Body of pancreas (tissue), 4 donors: ENCODE measurements at places on chromosomes 5 and 9.

- no peaks in the 10 kb centered on the region for H3K4me1 ChIP-seq
- H3K27me3 ChIP-seq: peaks cover 2% of the 10 kb centered on the region
- H3K4me3 ChIP-seq: no peak overlapping the region
- no peaks in the 10 kb centered on the region for H3K36me3 ChIP-seq
These were observed 5.1 kb upstream of the CDX1 start for GRCh38 chr5:150161242-150162141.

DNA sequence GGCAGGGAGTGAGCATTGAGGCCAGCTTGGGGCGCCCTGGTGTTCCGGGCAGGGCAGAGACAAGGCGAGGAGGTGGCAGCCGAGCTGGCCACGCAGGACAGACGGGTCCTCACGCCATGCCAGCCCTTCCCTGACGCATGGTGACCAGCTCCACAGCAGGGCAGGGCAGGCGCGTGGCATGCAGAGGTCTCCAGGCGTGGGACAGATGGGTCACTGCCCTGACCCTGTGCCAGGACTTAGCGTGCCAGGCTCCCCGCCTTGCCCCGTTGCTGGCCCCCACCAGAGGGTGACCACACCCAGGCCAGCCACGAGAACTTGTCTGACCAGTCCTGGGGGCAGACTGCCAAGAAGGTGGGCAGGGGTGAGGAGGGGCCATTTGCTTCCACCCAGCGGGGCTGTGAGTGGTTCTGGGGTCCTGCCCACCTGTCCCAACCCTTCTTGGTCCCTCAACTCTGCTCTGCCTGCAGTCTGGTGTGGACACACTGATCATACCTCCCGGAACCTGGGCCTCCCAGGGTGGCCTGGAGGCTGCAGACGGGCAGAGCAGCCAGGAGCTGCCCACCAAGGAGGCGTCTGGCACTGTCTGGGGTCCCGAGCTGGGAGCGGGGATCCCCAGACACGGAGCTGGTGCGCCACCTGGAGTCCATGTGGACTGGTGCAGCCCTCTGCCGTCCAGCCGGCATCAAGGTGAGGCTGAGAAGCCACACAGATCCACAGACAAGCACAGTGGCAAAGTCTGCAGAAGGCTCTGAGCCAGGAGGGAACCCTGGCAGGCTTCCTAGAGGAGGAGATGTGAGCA, at the start of gene RNF224:
TSS of gene RNF224 (plus strand) at position 449 of the 799 bp plus-strand sequence. CDS start 834 bp downstream, outside the sequence.
- no peak within 1 kb of the TSS for H3K4me3 ChIP-seq
- H3K4me1 ChIP-seq: peaks cover 39% of the 10 kb centered on the region
- H3K36me3 ChIP-seq: no peaks in the 10 kb centered on the region
- H3K27ac ChIP-seq: peak within 1 kb of the TSS; percentile 58
- no peaks in the 10 kb centered on the region for H3K27me3 ChIP-seq

GRCh38 chr9:11158676-11159075, 545.9 kb upstream of the PTPRD start:
- H3K27ac ChIP-seq: no peak overlapping the region
- H3K4me1 ChIP-seq: no peaks in the 10 kb centered on the region
- no peak for DNase-seq
- H3K4me3 ChIP-seq: no peak overlapping the region

GRCh38 chr9:133335924-133336811, at the start of gene SURF6:
TSS of gene SURF6 (minus strand) at chr9:133336188. CDS start at chr9:133336132, 56 bp downstream.
- peak within 1 kb of the TSS; percentile 91 for H3K4me3 ChIP-seq
- H3K27me3 ChIP-seq: no peaks in the 10 kb centered on the region

DNA sequence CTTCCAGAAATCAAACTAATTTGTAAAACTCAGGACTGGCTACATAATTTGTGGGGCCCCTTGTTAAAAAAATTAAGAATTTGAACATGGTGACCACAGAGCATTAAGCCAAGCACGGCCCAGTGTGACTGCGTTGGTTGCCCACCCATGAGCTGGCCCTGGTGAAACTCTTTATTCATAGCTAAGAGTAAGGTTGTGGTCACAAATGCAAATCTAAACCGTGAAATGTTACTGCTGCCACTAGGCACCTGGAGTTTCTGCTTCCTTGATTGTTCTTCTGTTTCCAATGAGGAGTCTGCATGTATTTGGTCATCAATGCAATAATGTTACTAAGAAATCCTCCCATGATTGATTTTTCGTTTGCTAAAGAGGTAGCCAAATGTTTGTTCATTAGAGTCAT, 4.2 kb downstream of the GCNT1 start:
- DNase-seq: no peak
- H3K36me3 ChIP-seq: no peaks in the 10 kb centered on the region
- H3K27ac ChIP-seq: no peak overlapping the region
- no peak overlapping the region for H3K4me3 ChIP-seq
- H3K4me1 ChIP-seq: peaks cover 21% of the 10 kb centered on the region
- H3K27me3 ChIP-seq: no peaks in the 10 kb centered on the region

DNA sequence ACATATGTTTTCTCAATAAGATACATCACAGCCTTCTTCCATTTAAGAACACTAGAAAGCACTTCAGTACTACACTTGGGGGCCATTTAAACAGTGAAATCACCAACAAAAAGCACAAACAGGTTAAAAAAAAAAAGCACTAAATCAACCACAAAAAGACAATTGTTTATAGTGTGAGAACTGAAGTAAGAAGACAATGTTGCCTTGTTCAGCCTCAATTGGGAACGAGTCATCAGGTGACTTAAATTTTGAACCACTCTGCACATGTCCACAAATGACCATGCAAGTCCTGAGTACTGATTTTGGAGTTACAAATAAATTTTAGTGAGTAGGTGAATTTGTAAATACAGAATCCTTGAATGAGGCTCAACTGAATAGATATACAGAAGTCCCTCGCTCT, 37.2 kb upstream of the HNRNPA0 start:
- no peak overlapping the region for H3K4me3 ChIP-seq
- peaks cover 8% of the 10 kb centered on the region for H3K4me1 ChIP-seq
- no peaks in the 10 kb centered on the region for H3K27me3 ChIP-seq

- peaks cover 21% of the 10 kb centered on the region for H3K4me1 ChIP-seq
- H3K4me3 ChIP-seq: no peak overlapping the region
- no peaks in the 10 kb centered on the region for H3K36me3 ChIP-seq
- DNase-seq: no peak
- H3K27ac ChIP-seq: no peak overlapping the region
These were observed 9.3 kb downstream of the TOR1A start for GRCh38 chr9:129814432-129815223.

GRCh38 chr5:94705427-94705826, 87.0 kb downstream of the SLF1 start:
- H3K27ac ChIP-seq: no peak overlapping the region
- peaks cover 33% of the 10 kb centered on the region for H3K4me1 ChIP-seq
- no peak overlapping the region for H3K4me3 ChIP-seq

GRCh38 chr5:147687118-147687517, 95.4 kb downstream of the JAKMIP2 start:
- H3K4me3 ChIP-seq: no peak overlapping the region
- no peaks in the 10 kb centered on the region for H3K36me3 ChIP-seq
- no peak for DNase-seq

DNA sequence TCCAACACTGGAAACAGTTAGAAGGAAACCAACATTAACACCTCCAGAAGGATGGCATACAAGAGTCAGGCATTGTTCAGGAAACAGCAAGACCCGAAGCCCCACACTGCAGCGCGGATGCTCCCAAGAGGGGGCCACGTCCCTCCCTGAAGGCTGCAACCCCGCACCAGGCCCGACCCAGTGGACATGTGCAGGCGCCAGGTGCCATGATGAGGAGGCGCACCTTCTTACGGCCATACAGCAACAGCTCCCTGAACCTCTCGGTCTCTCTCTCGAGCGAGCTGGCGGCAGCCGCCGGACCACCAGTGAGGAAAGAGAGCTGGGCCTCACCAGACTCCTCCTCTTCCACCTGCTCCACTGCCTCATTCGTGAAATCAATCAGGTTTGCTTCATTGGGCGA, 20.2 kb downstream of the SEC16A start:
- H3K4me1 ChIP-seq: no peaks in the 10 kb centered on the region
- H3K4me3 ChIP-seq: no peak overlapping the region
- H3K27me3 ChIP-seq: no peaks in the 10 kb centered on the region
- no peak overlapping the region for H3K27ac ChIP-seq

GRCh38 chr9:133673258-133673655, 37.1 kb downstream of the DBH start:
- no peaks in the 10 kb centered on the region for H3K36me3 ChIP-seq
- H3K4me3 ChIP-seq: no peak overlapping the region
- H3K27ac ChIP-seq: no peak overlapping the region

GRCh38 chr9:94922691-94923107, 196.2 kb downstream of the AOPEP start:
- no peaks in the 10 kb centered on the region for H3K27me3 ChIP-seq
- H3K4me3 ChIP-seq: no peak overlapping the region
- DNase-seq: no peak
- H3K36me3 ChIP-seq: no peaks in the 10 kb centered on the region

- DNase-seq: no peak
- no peaks in the 10 kb centered on the region for H3K27me3 ChIP-seq
- H3K4me1 ChIP-seq: no peaks in the 10 kb centered on the region
- no peak overlapping the region for H3K4me3 ChIP-seq
- peaks cover 3% of the 10 kb centered on the region for H3K36me3 ChIP-seq
These were observed 27.5 kb upstream of the GABBR2 start for GRCh38 chr9:98736226-98736625.

DNA sequence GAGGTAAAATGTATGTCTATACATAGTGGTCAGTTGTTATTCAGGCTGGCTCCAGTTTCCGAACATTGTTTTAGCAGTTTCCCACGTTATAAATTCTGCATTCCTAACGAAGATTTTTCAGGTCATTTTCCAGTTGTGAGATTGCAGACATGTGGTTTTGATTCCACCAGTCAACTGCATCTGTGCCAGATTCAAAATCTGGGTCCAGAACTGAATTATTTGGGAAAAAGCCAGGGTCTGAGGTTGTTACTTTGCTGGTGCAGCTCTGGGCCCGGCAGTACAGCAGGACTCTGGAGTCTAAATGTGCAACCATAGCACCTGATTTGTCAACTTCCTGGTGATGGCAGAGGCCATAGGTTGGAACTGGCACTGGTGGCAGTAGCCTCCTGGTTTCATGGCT, 105.7 kb upstream of the MEGF10 start:
- H3K4me1 ChIP-seq: no peaks in the 10 kb centered on the region
- H3K27ac ChIP-seq: no peak overlapping the region
- H3K36me3 ChIP-seq: no peaks in the 10 kb centered on the region
- no peaks in the 10 kb centered on the region for H3K27me3 ChIP-seq
- H3K4me3 ChIP-seq: no peak overlapping the region
- no peak for DNase-seq

- H3K4me1 ChIP-seq: no peaks in the 10 kb centered on the region
- no peak overlapping the region for H3K27ac ChIP-seq
- H3K4me3 ChIP-seq: no peak overlapping the region
- DNase-seq: no peak
These were observed 129.0 kb downstream of the SREK1 start for GRCh38 chr5:66273121-66273520.

- peak; percentile 61 for DNase-seq
- H3K27ac ChIP-seq: peak within 1 kb of the TSS; percentile 69
These were observed at the start of gene SLC23A1 for GRCh38 chr5:139383275-139383992. TSS of gene SLC23A1 (minus strand) at chr5:139383297. CDS start at chr5:139383253, 44 bp downstream.

GRCh38 chr5:59583810-59584562, 309.5 kb downstream of the PDE4D start:
- no peak for DNase-seq
- no peaks in the 10 kb centered on the region for H3K36me3 ChIP-seq
- H3K4me1 ChIP-seq: peaks cover 22% of the 10 kb centered on the region
- no peak overlapping the region for H3K4me3 ChIP-seq
- H3K27me3 ChIP-seq: no peaks in the 10 kb centered on the region

GRCh38 chr9:132077881-132078698, 1.6 kb downstream of the MED27 start:
- no peaks in the 10 kb centered on the region for H3K27me3 ChIP-seq
- no peak overlapping the region for H3K4me3 ChIP-seq
- H3K27ac ChIP-seq: no peak overlapping the region
- no peaks in the 10 kb centered on the region for H3K36me3 ChIP-seq
- DNase-seq: no peak

DNA sequence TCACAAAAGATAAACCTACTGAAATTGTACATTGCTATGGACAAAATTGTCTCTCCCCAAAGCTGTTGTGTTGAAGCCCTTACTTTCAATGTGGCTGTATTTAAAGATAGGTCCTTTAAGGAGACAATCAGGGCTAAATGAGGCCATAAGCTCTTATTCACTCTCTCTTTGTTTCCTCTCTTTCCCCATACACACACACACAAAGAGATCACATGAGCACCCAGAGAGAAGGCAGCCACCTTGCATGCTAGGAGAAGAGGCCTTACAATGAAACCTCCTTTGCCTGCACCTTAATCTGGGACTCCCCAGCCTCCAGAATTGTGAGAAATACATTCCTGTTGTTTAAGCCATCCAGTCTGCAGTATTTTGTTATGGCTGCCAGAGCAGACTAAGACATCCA, 1295.6 kb upstream of the CDH6 start:
- no peaks in the 10 kb centered on the region for H3K36me3 ChIP-seq
- H3K4me3 ChIP-seq: no peak overlapping the region
- H3K27me3 ChIP-seq: no peaks in the 10 kb centered on the region
- no peaks in the 10 kb centered on the region for H3K4me1 ChIP-seq

DNA sequence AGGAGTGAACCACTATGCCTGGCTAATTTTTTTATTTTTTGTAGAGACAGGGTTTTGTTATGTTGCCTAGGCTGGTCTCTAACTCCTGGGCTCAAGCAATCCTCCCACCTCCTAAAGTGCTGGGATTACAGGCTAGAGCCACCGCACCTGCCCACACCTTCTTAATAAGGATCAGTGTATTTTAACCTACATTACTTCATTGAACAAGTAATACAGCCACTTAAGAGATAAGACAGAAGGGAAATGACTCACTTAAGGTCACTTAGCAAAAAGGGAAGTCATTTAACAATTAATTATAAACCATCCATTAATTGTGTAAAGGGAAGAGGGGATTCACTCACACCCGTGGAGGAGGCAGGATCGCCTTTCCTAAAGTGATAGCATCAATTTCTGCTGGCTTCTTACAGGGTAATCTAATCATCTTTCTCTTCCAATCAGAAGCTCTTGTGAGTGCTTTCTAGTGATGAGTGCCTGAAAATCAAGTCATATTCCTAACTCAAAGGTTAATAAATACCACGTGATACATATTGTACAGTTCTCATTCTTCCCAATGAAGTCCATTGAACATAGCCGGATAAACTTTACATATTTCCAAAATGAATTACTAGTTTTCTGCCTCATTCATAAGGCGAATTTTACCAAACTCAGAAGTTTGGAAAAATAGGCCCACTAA, 3.5 kb downstream of the FBXW11 start:
- DNase-seq: no peak
- H3K27me3 ChIP-seq: no peaks in the 10 kb centered on the region
- H3K27ac ChIP-seq: peak overlapping the region; percentile 98
- peaks cover 68% of the 10 kb centered on the region for H3K4me1 ChIP-seq

- no peaks in the 10 kb centered on the region for H3K27me3 ChIP-seq
- H3K36me3 ChIP-seq: no peaks in the 10 kb centered on the region
- no peak overlapping the region for H3K4me3 ChIP-seq
- no peaks in the 10 kb centered on the region for H3K4me1 ChIP-seq
These were observed 309.8 kb downstream of the NFIB start for GRCh38 chr9:14004110-14004509.

- DNase-seq: peak; percentile 20
- no peak overlapping the region for H3K27ac ChIP-seq
- no peaks in the 10 kb centered on the region for H3K4me1 ChIP-seq
- no peaks in the 10 kb centered on the region for H3K36me3 ChIP-seq
- no peak overlapping the region for H3K4me3 ChIP-seq
- H3K27me3 ChIP-seq: no peaks in the 10 kb centered on the region
These were observed 63.5 kb downstream of the ZNF474 start for GRCh38 chr5:122192497-122193496.

- H3K27me3 ChIP-seq: no peaks in the 10 kb centered on the region
- DNase-seq: no peak
- no peaks in the 10 kb centered on the region for H3K36me3 ChIP-seq
- no peak overlapping the region for H3K4me3 ChIP-seq
- no peak overlapping the region for H3K27ac ChIP-seq
- no peaks in the 10 kb centered on the region for H3K4me1 ChIP-seq
These were observed 404.7 kb downstream of the TLE4 start for GRCh38 chr9:79976257-79977073.

- peak overlapping the region; percentile 17 for H3K27ac ChIP-seq
- peaks cover 47% of the 10 kb centered on the region for H3K4me1 ChIP-seq
- no peak for DNase-seq
- no peak overlapping the region for H3K4me3 ChIP-seq
These were observed 5.6 kb downstream of the JMY start for GRCh38 chr5:79241535-79241979.
